T-helper 17 cell (primary cell): ENCODE measurements at places on chromosomes 4 and X.

GRCh38 chrX:118373538-118373937 is 27.6 kb downstream of the WDR44 start:
- no peak for DNase-seq

GRCh38 chrX:133346026-133346425 is 69.3 kb downstream of the GPC4 start:
- DNase-seq, result no peak

- no peak for DNase-seq
Observed at GRCh38 chr4:26717332-26717731, 133.4 kb downstream of the TBC1D19 start.

DNA sequence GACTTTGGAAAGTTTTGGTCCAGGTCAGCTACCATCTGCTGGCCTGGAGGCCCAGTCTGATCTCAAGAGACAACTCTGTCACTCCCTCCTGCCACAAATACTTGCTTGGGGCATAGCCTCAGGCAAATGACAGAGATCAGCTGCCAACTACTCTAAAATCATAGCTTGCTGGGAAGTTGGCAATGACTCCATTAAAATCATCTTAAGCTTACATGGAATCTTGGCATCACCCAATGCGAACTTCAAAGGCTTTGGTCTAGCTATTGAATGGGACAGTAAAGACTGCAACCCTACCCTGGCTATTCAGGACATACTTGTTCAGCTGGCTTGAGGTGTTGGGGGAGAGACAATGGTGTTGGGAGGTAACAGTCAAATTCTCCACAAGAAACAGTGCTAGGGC is 7.0 kb upstream of the USO1 start:
- no peak for DNase-seq

- DNase-seq, result no peak
Observed at GRCh38 chr4:82293304-82293703, 80.5 kb downstream of the HNRNPD start.

GRCh38 chrX:128616933-128617332 is 564.7 kb upstream of the ACTRT1 start:
- no peak for DNase-seq

GRCh38 chrX:134640914-134641313 is 17.4 kb downstream of the PLAC1 start:
- DNase-seq, result no peak

- no peak for DNase-seq
Observed at GRCh38 chr4:182504463-182504862, 261.3 kb downstream of the TENM3 start.

DNA sequence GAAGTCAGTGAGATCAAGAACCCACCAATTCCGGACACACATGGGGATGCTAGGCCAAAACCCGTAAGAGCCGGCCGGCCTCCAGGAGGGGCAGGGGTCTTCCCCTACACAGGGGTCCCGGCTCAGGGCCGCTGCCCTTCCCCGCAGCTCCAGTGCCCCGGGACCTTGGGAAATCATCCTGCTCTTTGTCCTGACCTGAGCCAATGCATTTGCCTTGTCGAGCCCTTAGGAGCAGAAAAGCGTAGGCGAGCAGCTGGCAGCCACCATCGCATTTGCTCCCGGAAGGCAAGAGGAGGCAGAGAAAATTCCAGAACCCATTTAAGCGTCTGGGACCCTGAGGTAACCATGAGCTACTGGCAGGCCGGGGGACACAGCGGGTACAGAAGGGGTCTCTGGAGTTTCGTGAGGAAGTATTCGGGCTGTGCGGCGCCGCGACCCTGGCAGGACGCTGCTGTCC is 7.4 kb upstream of the TNIP2 start:
- DNase-seq, result no peak

DNA sequence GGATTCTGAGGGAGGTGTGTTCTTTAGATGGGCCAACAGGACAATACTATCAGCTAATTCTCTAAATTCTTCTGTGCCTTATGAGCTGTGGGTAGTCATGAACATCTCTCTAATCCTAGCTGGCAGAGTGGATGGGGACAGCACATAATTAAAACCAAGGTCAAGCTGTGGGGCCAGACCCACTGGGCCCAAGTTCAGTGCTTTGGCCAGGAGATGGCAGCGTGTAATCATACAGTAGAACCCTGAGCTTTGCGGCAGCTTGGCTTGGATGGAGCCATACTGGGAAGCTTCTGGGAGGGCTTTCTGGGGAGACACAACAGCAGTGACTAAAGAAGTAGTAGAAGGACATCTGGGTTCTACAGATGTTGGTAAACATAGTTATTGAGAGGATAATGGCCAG is 140.3 kb upstream of the CXCL13 start:
- no peak for DNase-seq

DNA sequence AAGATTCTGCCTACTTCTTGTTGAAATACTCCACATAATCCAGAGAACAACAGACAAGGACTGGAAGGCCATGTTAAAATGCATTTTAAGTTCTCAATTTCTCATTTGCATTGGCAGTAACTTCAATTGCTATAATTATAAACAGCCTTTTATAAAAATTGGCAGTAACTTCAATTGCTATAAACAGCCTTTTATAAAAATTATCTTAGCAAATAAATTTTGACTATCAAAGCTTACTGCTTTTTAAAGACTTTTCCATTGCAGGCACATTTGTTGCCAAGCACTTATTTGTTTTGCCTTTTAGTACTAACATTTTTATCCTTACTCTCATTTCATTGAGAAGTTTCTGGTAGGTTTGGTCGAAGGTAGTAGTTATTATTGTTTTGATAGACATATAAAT is 17.8 kb downstream of the SCFD2 start:
- no peak for DNase-seq

GRCh38 chr4:3268395-3269104 is 19.6 kb downstream of the MSANTD1 start:
- DNase-seq, result no peak

DNA sequence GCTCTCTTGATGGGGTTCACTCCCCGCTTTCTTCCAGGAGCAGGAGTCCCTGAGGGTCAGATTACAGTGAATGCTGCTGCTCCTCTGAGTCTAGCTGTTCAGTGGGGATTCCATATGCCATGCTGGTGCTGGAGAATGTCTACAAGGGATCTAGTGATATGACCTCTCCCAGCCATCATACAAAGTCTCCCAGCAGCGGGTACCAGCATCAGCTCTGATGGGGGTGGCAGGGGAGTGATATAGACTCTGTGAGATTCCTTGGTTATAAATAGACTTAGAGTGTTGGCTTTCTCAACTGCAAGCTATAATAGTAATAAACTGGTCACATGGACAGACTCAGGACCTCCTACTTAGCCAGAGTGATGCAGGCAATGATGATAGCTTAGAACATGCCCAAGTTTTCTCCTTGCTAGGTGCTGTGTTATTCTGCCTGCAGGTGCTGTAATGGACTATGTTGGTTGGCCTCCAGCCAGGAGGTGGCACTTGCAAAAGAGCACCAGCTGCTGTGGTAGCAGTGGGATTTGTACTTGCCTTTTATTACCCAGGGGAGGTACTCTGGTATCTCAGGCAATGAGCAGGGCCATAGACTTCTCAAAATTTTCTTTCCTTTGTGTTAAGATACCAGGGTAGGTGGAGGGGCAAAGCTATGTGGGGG is 202.9 kb downstream of the CHIC1 start:
- no peak for DNase-seq

- DNase-seq, result no peak
Observed at GRCh38 chrX:65637335-65637734, 30.1 kb upstream of the MSN start.

- DNase-seq, result no peak
Observed at GRCh38 chr4:184887333-184887732, 61.6 kb upstream of the ACSL1 start.

GRCh38 chr4:53119680-53120079 is 246.2 kb downstream of the SCFD2 start:
- DNase-seq, result no peak

DNA sequence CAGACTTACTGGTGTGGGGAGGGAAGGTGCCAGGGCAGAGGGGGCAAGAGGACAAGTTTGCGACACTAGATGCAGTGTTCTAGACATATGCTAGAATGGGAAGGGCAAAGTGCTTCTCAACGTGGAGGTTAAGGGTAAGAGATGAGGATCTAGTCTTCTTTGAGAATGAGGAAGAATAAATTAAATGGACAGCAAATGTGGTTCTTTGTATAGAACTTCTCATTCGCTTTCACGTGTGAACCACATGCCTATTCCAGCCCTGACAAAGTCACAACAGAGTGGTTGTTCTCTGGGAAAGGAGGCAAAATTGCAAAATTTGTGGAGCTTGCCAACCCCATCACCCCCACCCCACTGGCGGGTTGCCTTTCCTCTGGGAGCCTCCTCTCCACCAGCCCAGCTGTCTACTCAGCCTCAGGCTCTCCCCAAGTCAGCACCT is 1.5 kb upstream of the ANXA5 start:
- no peak for DNase-seq

DNA sequence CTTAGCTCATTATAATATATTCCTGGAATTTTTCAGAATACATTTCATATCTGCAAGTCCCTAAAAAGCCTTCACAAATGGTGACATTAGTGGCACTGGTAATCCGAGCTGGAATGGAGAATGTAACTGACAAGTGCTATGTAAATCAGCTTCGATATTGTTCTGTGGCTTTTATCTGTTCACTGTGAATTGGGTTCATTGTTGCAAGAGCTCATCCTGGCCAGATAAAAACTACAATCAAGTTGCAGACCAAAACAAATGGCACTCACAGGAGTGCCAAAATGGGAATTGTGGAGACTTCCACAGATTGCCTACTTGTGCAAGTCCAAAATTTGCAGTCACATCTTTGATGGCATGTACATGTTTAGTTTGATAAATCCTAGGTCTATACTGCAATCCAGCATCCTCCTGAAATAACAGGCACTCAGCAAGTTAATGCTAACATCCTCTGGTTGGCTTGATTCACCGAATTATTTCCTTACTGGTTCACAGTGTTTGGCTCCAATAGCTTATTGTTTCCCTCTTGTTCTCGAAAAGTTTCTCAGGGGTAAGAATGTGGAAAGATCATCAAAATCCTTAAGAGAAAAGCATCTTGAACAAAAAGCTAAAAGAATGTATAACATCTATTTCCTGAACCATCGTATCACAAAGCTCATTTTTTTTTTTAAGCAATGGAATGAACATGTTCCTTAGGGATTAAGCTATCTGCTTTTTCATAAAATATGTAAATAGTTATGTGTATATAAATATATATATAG is 904.9 kb downstream of the CENPC start:
- DNase-seq, result no peak

- DNase-seq, result no peak
Observed at GRCh38 chrX:136468391-136469103, 19.2 kb upstream of the BRS3 start.

GRCh38 chr4:180280726-180281297 is 1962.4 kb upstream of the TENM3 start:
- no peak for DNase-seq

DNA sequence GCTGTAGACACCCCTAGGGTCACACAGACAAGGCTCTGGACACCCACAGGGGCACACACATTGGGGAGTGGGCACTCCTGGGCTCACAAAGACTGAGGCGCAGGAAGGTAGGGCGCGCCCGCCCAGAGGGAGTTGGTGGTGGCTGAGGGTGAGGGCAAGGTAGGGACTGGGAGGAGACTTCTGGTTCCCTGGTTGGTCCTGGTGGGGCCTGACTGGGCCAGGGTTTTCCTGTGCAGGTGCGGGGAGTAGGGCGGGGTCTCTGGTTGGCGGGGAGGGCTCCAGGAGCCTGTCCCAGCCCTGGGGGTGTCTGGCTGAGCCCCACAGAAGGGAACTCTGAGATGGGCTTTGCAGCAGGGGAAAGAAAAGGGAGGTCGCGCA is 6.7 kb upstream of the WAS start:
- no peak for DNase-seq

GRCh38 chr4:98423009-98423408 is 161.8 kb downstream of the RAP1GDS1 start:
- DNase-seq, result no peak

DNA sequence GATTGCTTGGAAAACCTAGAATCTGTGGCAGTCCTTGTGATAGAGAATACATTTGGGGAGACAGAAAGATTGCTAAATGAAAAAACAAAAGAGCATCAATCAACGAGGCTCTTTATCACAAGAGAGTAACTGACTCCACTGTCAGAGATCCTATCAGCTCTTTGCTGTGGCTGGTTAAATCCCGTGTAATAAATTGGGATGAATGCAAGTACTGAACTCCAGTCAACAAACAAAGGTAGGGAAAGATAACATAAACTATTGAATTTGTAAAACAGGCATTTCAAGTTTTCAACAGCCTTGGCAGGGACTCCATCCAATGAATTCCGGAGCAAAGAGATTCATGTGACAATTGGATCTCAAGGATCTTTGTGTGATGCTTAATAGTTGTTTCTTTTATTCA is 21.3 kb downstream of the MMRN1 start:
- no peak for DNase-seq

DNA sequence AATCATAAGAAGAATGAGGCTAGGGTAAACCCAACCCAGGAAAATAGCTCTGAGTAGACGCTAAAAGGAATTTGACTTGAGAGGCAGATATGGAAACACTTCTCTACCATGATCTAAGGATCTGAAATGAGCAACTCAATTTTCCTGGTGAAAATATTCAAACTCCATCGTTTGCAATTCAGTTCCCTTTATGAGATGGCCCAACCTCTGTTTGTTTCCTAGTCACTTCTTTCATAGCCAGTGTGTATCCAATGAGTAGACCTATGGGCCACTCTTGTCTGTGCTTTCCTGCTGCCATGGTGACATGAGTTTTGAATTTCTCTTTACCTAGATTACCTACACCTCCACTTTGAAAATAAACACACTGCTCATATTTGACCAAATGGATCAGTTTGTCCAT is 176.2 kb upstream of the GPRIN3 start:
- no peak for DNase-seq

DNA sequence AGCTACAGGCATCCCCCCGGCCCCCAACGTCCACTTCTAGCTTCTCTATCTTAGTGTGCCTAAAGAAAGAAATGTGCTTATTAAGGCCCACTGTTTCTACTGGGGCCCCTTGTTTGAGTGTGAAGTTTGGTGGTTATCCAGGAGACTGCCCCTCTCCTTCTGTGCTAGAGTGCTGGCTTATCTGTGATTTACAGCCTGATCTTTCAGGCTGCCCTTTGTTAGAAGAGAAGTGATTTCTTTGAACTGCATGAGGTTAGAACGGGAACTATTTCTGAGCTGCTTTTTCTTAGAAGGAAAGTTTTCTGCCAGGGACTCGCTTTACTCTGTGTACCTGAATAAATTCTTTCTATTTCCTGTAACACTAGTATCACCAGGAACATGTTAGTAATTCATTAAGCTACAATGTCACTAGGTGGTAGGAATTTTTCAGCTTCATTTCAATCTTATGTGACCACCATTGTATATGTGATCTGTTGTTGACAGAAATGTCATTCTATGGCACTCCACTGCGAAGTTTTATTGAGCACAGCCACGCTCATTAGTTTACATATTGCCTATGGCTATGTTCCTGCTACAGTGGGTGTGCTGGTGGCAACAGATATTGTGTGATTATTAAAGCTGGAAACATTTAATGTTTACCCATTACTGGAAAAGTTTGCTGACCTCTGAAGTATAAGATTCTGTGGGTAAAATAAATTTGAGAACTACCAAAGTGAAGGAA is 193.8 kb upstream of the CXorf51B start:
- DNase-seq, result no peak

DNA sequence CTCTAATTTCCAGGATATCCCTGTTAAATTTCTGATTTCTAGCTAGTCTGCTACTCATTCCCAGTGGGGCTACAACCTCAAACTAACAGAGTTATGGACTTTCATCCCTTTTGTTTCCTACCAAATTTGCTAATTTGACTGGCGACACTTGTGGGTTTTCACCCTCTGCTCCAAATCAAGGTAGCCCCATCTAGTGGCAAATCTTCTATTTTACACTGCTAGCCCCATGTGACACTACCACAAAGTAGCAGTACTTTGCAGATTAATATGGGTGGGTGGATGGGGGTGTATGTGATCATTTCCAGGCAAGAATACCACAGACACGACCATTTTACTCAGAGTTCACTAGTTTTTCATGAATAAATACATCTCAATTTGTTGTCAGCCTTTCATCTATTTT is 150.3 kb downstream of the MSL3 start:
- DNase-seq, result no peak
